Activated CD8-positive, alpha-beta memory T cell treated with anti-CD3 and anti-CD28 coated beads, Interleukin-2, amount 10 ng/mL, durations not matched to agents 7 days and 5 days (primary cell): ENCODE measurements at places on chromosomes 12 and 14. TPM values are rescaled to one million over a fixed set of nuclear protein-coding genes. Genes with fewer than 3 reads are reported as not detected.
A peak's percentile ranks its signal among the peaks of the same experiment; 100 is the strongest.

- H3K4me1 ChIP-seq, result peaks cover 22% of the 10 kb centered on the region
- DNase-seq, result no peak
- H3K27me3 ChIP-seq, result peaks cover 6% of the 10 kb centered on the region
- H3K36me3 ChIP-seq, result peaks cover 7% of the 10 kb centered on the region
These were observed 316.2 kb downstream of the VRK1 start for GRCh38 chr14:97113339-97113738.

DNA sequence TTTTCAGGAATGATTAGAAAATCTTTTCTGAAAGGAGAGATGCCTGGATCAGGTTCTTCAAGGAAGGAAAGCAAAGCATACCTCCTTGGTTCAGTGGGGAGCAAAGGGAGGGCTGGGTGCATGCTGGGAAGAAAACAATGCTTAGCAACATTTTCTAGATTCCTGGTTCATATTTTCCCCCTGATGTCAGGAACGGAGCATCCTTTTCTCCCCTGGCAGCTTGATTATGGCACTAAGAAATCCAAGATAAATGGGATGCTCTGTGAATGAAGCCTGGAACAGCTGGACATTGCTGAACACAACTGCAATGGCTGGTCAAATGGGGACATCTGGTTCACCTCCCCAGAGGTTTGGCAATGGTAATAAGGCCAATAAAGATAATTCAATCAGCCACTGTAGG is 50.9 kb downstream of the KCNA5 start:
- no peak for DNase-seq
- H3K4me1 ChIP-seq, result no peaks in the 10 kb centered on the region
- no peak overlapping the region for H3K27ac ChIP-seq
- H3K4me3 ChIP-seq, result no peak overlapping the region
- no peaks in the 10 kb centered on the region for H3K36me3 ChIP-seq

DNA sequence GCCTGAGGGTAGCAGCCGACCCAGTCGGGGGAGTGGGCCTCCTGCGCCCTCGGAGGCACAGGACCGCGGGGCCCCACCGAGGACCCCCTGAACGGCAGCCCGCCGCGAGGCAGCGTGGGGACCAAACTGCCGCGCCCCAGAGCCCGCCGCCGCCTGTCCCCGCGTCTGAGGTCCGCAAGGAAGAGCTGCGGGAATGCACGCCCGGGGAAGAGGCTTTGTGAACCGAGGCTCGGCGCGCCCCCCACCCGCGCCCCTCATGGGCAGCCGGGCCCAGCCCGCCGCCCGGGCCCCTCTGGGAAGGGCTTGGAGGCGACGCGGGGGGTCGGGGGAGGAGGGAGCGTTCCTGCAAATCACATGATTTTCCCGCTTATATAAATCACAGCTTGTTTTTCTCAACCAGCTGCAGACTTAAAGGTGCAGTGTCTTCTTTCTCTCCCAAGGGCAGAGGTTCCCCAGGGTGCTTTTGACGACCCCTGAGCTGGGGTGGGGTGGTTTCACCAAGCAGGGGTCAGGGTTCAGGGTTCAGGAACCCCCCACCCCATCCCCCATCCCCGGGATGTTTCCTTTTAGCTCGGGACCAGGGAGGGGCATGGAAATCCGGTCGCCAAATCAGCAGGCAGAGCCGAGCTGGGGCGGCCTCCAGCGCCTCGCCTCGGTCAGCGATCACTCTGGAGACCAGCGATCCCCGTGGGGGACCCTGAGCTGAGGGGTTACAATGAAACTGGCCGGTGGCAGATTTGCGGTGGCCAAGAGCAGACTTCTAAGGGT is 44.7 kb upstream of the ATP23 start:
- peaks cover 44% of the 10 kb centered on the region for H3K4me1 ChIP-seq
- no peak overlapping the region for H3K4me3 ChIP-seq
- no peak overlapping the region for H3K27ac ChIP-seq
- H3K27me3 ChIP-seq, result peaks cover 24% of the 10 kb centered on the region
- H3K36me3 ChIP-seq, result no peaks in the 10 kb centered on the region

GRCh38 chr12:1325666-1326065 is 268.7 kb downstream of the FBXL14 start:
- no peaks in the 10 kb centered on the region for H3K27me3 ChIP-seq
- H3K4me3 ChIP-seq, result no peak overlapping the region
- DNase-seq, result no peak
- H3K36me3 ChIP-seq, result no peaks in the 10 kb centered on the region

GRCh38 chr12:46938071-46938678 is 112.4 kb upstream of the SLC38A4 start:
- peaks cover 17% of the 10 kb centered on the region for H3K27me3 ChIP-seq
- H3K4me3 ChIP-seq, result no peak overlapping the region
- no peaks in the 10 kb centered on the region for H3K4me1 ChIP-seq

- no peak for DNase-seq
- no peaks in the 10 kb centered on the region for H3K27me3 ChIP-seq
- peaks cover 19% of the 10 kb centered on the region for H3K4me1 ChIP-seq
- H3K36me3 ChIP-seq, result no peaks in the 10 kb centered on the region
- no peak overlapping the region for H3K27ac ChIP-seq
These were observed 81.9 kb downstream of the PELI2 start for GRCh38 chr14:56199982-56200577.

- no peaks in the 10 kb centered on the region for H3K27me3 ChIP-seq
- H3K4me3 ChIP-seq, result peak overlapping the region; percentile 97
- peak; percentile 40 for DNase-seq
- H3K27ac ChIP-seq, result peak overlapping the region; percentile 97
- H3K36me3 ChIP-seq, result peaks cover 59% of the 10 kb centered on the region
These were observed 824 bp downstream of the OAS1 start for GRCh38 chr12:112907415-112908157.

- H3K4me1 ChIP-seq, result no peaks in the 10 kb centered on the region
- H3K4me3 ChIP-seq, result no peak overlapping the region
- H3K27ac ChIP-seq, result no peak overlapping the region
- no peak for DNase-seq
These were observed 133.0 kb upstream of the RASSF8 start for GRCh38 chr12:25825446-25825845.

- H3K4me3 ChIP-seq, result no peak overlapping the region
- H3K4me1 ChIP-seq, result no peaks in the 10 kb centered on the region
- DNase-seq, result no peak
- no peaks in the 10 kb centered on the region for H3K36me3 ChIP-seq
These were observed 29.3 kb upstream of the PLEK2 start for GRCh38 chr14:67441256-67441655.

- H3K4me1 ChIP-seq, result no peaks in the 10 kb centered on the region
- no peaks in the 10 kb centered on the region for H3K36me3 ChIP-seq
- no peak overlapping the region for H3K4me3 ChIP-seq
- DNase-seq, result no peak
- H3K27ac ChIP-seq, result no peak overlapping the region
- peaks cover 52% of the 10 kb centered on the region for H3K27me3 ChIP-seq
These were observed 12.2 kb upstream of the OR5AU1 start for GRCh38 chr14:21168055-21168454.

DNA sequence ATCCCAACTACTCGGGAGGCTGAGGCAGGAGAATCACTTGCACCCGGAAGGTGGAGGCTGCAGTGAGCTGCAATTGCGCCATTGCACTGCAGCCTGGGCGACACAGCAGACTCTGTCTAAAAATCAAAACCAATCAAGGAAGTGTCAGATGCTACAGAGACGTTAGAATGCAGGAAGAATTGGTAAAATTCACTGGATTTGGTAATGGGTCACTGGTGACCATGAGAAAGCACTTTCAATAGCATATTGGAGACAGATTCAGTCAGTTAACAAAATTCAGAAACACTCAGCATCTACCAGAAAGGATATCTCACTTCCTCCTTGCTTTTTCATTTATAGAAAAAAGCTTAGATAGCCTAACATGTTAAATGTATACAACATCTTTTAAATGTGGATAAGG is 17.5 kb downstream of the BIN2 start:
- no peaks in the 10 kb centered on the region for H3K27me3 ChIP-seq
- H3K4me3 ChIP-seq, result no peak overlapping the region
- no peak for DNase-seq
- peaks cover 5% of the 10 kb centered on the region for H3K4me1 ChIP-seq
- H3K36me3 ChIP-seq, result peaks cover 52% of the 10 kb centered on the region

The SDSL gene
- total RNA-seq, result 0.45 TPM

DNA sequence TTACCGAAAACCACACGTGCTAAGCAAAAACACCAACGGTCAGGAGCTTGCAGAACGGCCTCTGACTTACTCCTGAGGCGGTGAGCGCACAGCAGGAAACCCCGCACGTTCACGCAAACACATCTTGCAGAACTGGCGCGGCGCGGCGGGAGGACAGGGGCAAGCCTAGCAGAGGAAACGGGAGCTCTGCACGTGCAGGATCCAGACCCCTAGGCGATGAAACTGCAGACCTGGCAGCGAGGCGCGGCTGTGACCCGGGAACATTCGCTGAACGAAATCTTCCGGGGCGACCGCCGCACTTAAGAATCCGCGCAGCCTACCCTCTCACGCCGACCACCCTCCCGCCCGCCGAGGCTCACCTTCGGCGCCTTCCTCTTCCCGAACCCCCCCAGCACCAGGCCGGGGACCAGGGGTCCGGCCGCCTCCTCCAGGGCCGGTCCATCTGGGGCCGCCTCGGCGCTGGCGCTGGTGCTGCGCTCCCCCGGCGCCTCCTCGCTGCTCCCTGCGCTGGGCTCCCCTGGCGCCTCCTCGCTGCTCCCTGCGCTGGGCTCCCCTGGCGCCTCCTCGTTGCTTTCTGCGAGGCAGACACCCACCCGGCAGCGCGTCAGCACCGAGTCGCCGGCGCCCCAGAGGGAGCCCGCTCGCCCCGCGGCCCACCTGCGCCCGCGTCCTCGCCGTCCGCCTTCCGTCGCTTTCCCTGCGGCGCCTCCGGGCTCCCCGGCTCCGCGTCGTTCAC is 615 bp downstream of the DDX51 start:
- peak overlapping the region; percentile 76 for H3K4me3 ChIP-seq
- H3K27me3 ChIP-seq, result no peaks in the 10 kb centered on the region
- H3K27ac ChIP-seq, result peak overlapping the region; percentile 86

DNA sequence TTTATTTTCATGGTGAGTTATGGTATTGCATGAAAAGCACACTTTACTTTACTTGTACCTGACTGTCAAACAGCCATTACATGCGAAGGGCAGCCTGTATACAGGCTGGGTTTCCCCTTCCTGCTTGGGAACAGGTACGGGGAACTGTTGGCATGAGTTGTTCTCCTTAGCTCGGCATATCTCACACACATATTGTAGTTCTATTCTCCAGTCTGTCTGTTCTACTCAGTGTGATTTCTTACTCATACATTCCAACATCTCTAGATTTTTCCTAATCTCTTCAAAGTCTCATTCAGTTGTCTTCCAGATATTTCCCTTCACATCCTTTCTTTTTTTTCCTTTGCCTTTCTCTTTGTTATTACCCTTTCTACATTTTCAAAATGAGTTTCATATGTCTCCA is 83.9 kb downstream of the HMGA2 start:
- H3K36me3 ChIP-seq, result no peaks in the 10 kb centered on the region
- peaks cover 9% of the 10 kb centered on the region for H3K27me3 ChIP-seq
- no peaks in the 10 kb centered on the region for H3K4me1 ChIP-seq
- H3K4me3 ChIP-seq, result no peak overlapping the region

DNA sequence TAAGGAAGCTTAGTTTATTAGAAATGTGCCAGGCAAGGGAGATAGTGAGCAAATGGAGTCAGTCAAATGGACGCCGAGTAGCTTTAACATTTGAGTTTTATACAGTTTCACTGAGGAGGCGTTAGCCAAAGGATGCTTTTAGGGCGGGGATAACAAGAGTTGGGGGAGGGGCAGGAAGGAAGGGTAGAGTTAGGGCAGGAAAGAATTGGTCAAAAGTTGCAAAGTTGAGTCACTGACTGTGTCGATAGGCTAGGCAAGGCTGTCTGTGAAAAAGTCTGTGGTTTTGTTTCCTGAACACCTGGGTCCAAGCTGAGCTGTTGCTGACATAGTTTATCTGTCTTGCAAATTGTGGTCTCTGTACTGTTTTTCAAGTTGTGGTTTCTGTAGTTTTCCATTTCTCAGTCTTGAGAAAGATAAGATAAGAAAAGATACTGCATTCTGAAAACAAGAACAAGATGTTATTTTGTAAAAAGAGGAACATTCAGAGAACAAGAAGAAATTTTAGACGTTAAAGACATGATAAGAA is 62.6 kb upstream of the RESF1 start:
- H3K27me3 ChIP-seq, result no peaks in the 10 kb centered on the region
- peaks cover 73% of the 10 kb centered on the region for H3K36me3 ChIP-seq
- H3K4me1 ChIP-seq, result peaks cover 57% of the 10 kb centered on the region
- peak; percentile 96 for DNase-seq
- peak overlapping the region; percentile 59 for H3K4me3 ChIP-seq
